ENCODE measurements at places on chromosomes 4 and X.

DNA sequence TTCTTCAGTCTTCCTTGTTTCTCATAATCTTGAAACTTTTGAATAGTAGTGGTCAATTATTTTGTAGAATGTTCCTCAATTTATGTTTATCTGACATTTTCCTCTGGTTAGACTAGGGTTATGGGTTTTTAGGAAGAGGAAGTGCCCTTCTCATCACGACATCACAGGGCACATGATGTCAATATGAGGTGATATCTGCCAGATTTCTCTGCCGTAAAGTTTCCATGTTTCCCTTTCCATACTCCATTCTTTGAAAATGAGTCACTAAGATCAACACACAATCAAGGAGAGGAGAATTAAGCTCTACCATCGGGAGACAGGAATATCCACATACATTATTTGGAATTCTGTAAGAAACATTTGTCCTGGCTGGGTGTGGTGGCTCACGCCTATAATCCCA, 28.4 kb downstream of the RP2 start:
- no peak for DNase-seq

DNA sequence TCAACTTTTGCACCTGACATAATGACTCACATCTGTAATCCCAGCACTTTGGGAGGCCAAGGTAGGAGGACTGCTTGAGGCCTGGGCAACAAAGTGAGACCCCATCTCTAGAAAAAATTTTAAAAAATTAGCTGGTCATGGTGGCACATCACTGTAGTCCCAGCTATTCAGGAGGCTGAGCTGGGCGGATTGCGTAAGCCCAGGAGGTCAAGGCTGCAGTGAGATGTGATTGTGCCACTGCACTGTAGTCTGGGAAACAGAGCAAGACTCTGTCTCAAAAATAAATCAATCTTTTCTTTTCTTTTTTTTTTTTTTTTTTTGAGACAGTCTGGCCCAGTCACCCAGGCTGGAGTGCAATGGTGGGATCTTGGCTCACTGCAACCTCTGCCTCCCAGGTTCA, 52.5 kb downstream of the NIPAL1 start:
- DNase-seq = no peak

DNA sequence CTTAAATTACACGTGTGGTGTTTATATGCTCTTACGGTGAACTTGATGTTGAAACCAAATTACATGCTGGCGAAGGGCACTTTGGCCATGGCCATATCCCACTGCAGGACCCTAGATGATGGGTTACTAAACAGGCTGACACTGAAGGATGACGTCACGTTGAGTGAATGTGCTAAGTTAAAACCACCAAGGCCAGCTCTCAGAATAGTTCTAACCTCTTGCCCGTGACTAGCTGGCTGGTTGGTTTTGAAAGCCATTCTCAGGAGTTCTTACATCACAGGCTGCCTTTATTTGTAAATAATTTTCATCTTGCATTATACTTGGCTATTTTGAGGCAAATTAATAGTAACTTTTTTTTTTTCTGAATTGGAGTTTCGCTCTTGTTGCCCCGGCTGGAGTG, 41.3 kb upstream of the PHEX start:
- DNase-seq = peak; percentile 12

DNA sequence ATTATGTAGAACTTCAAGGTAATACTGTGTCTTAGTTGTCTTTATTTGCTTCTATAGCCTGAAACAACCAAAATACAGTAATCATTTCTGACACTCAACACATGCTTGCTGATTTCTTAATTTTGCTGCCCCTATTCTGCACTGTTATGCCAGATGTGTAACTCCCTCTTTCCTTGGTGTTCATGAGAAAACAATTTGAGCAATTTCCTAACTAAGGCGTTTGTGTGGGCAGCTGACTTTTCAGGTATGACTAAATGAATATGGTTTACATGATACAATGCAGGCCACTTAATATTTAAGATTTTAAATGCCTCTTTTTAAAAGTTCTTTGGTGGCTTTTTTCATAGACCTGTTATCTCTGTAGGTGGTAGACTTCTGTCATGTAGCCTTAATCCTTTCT, 46.1 kb upstream of the CENPE start:
- DNase-seq = no peak

- DNase-seq = no peak
Observed at GRCh38 chr4:56611501-56611900, 69.6 kb downstream of the HOPX start.

GRCh38 chr4:11495818-11496217, 67.1 kb upstream of the HS3ST1 start:
- no peak for DNase-seq

- peak; percentile 86 for DNase-seq
Observed at GRCh38 chr4:105473324-105474098, at the start of gene PPA2. Gene PPA2, minus strand, starts transcription at chr4:105474062. Its CDS starts 12 bp downstream, at chr4:105474050.

GRCh38 chr4:4269856-4270255, 20.1 kb downstream of the LYAR start:
- DNase-seq = peak; percentile 68

- no peak for DNase-seq
Observed at GRCh38 chr4:158065176-158065575, 107.6 kb downstream of the GASK1B start.

DNA sequence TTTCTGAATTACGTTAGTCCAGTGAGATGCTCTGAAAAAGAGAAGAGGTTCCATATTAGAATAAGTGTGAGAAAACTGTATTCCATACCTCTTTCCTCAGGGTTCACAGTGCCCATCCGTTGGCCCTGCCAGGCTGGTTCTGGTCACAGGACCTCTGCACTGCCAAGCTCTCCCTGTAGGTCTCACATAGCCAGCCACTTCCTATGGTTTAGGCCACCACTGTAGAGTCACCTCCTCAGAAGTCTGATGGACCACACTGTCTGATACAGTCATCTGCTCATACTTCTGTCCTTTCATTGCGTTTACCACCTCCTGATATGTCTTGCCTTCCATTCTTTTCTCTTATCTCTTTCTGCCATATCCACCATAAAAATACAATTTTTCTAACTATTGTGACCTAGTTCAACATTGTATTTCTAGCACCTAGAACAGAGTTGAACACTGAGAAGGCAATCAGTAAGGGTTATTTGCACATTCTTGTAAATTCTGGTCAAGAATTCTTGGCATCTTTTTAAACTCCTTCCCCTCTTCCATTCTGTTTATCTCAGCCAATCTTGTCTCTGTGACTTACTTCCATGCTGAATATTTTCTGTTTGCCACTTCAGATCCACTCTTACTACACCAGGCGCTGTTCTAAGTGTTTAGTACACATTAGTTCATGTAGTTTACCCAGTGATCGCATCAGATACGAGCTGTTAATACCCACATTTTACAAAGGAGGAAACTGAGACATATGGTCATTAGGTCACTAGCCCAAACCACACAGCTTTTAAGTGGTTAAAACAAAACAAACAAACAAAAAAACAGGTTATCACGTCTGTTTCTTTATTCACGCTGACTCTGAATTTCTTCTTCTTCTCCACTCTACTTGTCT, 125.6 kb downstream of the CBR4 start:
- no peak for DNase-seq

- DNase-seq = no peak
Observed at GRCh38 chrX:100995469-100995868, 26.0 kb downstream of the ARL13A start.
